ENCODE measurements at places on chromosomes 6 and 20.

DNA sequence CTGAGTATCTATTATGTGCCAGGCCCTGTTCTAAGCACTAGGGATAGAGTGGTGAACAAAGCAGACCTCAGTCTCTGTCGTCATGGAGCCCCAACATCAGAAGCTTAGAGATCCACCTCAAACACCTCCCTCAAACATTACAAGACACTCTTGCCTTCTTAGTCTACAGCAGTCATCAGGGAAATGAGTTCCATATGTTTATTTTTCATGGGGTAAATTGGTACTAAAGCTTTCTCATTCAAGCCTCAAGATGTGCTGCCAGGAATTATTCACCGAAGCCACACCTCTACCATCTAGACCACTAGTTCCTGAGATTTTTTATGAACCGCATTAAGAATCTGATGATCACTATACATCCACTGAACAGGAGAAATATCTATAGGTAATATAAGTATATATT is 59.0 kb upstream of the TFB1M start:
- no peak for DNase-seq

- no peak for DNase-seq
Observed at GRCh38 chr20:23195636-23196035, 109.5 kb upstream of the CD93 start.

DNA sequence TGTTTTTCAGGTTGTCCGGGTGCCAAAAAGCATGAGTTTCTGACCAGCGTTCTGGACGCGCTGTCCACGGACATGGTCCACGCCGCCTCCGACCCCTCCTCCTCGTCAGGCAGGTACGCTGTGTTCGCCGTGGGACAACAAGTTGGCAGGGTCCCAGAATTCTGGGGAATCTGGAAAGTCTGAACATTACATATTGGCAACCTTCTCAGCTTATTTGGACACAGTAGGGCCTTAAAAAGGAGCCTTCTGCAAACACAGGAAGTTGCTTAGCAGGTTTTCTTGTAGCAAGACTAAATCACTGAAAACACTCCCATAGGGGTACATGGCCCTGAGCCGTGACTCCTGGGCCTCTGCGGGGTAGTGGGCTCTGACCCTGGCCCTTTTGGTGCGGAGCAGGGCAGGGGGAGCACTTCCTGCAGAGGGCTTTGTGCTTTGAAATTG is 209.7 kb downstream of the SMOC2 start:
- DNase-seq = no peak

DNA sequence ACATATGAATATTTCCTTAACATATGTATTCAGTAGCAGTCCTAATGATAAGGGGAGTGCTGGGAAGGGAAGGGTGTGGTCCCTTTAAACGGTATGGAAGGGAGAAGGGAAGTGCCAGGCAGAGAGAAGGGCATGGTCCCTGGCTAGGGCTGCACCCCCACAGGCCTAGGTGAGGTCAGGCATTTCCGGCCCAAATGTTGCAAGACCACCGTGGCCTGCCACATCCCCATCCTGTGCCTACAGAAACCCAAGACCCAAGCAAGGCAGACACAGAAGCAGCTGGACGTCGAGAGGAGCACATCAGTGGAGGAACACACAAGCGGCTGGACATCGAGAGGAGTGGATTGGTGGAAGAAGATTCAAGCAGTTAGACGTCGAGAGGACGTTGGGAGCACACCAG is 5.9 kb downstream of the RRAGD start:
- no peak for DNase-seq

DNA sequence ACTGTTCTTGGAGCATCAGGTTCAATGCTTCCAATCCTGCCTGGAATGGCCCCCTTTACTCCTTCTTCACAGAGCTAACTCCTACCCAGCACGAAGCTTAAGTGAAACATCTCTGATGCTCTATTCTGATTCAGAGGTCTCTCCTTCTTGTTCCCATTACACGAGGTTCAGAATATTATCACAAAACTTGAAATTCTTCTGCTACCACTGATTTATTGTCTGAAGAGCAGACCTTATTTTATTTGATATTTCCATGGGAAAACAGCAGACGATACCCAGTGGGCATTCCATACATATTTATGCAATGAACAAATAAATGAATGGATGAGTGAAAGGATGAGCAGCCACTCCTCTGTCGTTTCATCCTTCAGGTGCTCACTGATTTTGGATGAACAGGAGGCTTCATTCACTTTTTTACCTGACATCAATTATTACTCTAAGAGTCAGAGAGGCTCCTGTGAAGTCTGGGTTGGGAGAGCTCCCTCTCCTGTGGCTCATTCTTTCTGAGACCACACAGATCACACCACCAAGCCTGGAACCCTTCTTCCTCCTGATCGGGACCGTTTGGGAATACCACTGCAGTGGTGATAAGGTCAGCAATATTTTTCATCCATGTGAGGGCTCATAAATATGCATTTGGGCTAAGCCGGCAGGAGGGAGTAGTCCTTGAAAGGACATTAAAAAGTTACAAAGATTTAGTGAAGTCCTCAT is 25.8 kb downstream of the SMLR1 start:
- no peak for DNase-seq

- no peak for DNase-seq
Observed at GRCh38 chr6:47439348-47439668, 38.3 kb upstream of the CD2AP start.

DNA sequence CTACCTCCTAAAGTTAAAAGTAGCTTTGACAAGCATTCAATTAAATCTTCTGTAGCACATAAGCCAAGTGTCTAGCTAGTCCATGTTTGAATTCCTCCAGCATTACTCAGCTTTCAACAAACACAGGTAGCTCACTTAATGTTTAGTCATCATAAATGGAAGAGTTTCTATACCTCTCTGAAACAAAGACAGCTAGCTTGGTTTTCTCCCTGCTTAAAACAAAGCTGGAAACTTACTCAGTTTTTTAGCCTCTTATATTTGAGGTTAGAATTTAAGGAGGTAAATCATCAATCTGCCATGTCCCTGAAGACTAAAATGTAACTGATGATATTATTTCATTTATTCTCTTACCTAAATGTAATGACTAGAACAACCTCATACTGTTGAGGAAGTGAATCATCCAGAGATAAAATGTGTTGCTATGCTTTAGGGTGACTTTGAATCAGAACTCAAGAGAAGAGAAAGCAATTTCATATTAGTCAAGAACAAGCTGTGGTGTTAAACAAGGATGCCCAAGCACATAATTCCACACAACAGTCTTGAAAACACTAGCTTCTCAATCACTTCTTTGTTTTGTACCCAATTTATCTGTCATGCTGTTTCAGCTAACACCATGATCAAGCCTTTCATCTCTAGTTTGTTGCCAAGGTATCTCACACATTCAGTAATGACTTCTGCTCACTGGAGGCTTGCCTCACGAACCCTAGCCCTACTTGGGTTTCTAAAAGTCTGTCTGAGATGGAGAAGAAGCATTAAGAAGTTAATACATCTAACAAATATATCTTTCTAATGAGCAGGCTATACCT is 251.9 kb downstream of the EPM2A start:
- no peak for DNase-seq

- no peak for DNase-seq
Observed at GRCh38 chr6:33827546-33828451, 24.0 kb upstream of the MLN start.

- no peak for DNase-seq
Observed at GRCh38 chr6:154187203-154187602, 148.2 kb downstream of the OPRM1 start.

- no peak for DNase-seq
Observed at GRCh38 chr20:37238426-37238825, 23.2 kb downstream of the GHRH start.

- DNase-seq = no peak
Observed at GRCh38 chr6:119980802-119981201, 631.2 kb upstream of the MAN1A1 start.

- DNase-seq = no peak
Observed at GRCh38 chr6:19972221-19972620, 135.1 kb downstream of the ID4 start.

DNA sequence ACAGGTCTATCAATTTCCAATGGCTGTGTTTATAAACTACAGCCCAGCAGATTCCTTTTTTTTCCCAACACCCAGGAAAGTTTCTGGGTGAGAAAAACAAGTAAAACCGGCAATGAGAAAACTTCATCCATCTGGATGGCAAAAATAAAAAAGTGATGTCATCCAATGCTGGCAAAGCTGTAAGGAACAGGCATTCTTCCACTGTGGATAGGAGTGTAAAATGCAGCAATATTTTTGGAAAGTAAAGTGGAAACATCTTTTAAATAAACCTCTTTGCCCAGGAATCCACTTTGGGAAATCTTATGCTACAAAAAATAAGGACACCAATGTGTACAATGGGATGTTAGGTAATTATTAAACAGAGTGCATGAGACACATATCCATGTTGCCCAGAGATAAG is 102.1 kb upstream of the NT5E start:
- DNase-seq = no peak

- DNase-seq = no peak
Observed at GRCh38 chr20:32823078-32823477, 3.3 kb downstream of the MAPRE1 start.

DNA sequence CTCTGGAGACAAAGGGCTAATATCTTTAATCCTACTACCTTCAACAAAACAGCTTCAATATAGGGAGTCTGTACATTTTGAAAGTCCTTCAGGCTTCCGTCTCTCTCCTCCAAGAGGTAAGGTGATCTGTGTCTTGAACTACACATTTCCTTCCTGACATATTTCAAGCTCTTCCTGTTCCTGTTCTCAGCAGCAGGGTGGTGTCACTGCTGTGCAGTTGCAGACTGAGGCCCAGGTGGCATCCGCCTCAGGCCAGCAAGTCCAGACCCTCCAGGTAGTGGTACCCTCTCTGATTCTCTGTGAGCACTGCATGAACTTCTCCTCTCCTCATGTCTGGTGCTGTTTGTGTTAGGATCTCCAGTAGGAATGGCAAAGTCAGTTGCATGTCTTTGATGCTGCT is 7.8 kb downstream of the NFYA start:
- no peak for DNase-seq

GRCh38 chr6:48541649-48542048 is 430.7 kb upstream of the PTCHD4 start:
- no peak for DNase-seq

DNA sequence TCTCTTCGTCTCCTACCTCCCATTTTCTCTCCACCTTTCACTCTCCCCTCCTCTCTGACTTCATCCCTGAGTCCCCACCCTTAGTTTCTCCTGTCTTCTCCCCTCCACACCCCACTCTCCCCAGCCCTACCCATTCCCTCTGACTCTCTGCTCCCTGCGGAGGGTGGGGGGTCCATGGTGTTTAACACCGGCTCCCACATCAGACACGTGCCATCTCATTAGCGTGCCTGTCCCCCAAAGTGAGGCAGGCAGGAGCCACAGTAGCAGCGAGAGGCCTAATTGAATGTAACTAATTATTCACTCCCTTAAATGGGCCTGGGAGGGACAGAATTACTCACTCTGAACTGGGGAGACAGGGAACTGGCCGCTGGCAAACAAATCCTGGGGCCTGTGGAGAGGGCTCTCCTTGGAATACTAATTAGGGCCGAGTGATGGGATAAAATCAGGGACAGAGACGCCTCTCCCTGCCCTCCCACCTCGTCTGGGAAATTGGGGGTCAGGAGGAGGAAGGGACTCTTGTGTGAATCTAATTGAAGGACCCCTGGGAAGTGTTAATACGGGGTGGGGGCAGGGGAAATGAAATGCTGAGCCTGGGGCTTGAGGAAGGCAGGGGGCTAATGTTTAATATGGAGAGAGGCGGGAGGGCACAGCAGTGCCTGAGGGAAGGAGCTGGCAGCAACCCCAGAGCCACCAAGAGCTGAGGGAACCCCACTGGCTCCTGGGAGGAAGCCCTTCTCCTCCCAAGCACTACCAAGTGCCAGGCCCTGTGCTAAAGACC is 17.9 kb downstream of the CD40 start:
- no peak for DNase-seq

DNA sequence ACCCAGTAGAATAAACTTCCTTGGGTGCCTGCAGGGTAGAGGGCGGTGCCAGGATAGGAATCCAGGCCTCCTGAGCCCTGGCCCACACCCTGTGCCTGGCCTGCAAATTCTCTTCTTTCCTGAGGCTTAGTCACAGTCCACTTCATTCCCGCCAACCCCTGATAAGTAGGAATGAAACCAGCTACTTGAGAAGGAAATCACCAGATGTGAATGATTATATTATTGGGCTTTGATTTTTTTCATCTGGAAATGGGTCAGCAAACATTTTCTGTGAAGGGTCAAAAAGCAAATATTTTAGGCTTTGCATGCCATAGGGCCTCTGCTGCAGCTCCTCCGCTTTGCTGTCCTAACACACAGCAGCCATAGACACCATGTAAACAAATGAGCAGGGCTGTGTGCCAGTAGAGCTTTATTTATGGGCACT is 50.2 kb downstream of the STK35 start:
- DNase-seq = no peak

- DNase-seq = no peak
Observed at GRCh38 chr6:133170602-133171001, 70.6 kb upstream of the EYA4 start.

DNA sequence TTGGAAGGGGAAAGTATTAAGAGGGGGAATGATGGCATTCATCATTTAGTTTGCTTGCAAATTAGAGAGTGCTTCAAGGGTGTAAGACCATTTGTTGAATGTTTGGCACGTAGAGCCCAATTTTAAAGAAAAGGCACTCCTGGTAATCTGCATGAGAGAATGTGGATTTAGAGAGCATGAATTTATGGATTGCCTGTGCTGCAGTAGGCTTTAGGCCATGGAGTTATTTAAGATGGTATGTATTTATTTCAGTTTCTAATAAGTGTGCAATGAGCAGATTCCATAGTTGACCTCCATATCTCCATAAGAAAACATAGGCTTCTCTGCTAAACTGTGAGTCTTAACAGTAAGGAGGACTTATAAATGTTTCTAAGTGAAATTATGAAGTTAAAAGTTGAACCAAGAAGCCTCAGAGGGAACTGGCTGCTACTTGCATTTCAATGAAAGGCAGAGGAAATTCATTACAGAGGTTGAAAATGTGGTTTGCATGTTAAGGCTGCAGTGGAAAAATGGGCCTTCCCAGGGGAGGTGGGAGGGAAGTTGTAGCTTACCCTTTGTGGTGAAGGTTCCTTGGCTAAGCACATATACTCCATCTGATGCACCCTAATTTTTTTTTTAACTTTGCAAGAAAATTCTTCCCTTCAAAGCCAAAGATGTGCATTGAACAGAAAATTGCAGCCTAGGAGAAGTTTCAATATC is 134.2 kb downstream of the CARMIL1 start:
- DNase-seq = no peak

- DNase-seq = no peak
Observed at GRCh38 chr6:145077382-145077781, 657.9 kb downstream of the EPM2A start.

- DNase-seq = no peak
Observed at GRCh38 chr6:93423542-93423941, 4.2 kb upstream of the EPHA7 start.

DNA sequence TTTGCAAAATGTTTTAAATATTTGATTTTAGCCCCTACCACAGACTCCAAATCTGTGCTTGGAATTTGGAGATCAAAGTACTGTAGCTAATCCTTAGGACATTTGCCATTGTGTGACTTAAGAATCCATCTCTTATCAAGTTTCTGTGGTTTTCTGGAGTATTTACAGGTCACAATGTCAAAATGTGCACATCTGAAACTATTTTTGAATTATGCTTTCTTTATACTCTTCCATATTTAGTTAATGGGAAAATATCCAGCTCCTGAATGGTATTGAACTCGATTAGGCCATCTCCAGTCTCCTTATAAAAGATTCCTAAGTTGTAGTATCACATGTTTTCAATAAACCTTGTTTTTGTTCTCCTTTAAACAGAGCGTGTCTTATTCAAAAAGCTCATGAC is 162.5 kb downstream of the KHDC1L start:
- no peak for DNase-seq

Data from amygdala (tissue), 56 donors.